Chondrocyte (in vitro differentiated cells): ENCODE measurements at places on chromosomes 16 and 17. TPM values are rescaled to one million over a fixed set of nuclear protein-coding genes. Genes with fewer than 3 reads are reported as not detected.

DNA sequence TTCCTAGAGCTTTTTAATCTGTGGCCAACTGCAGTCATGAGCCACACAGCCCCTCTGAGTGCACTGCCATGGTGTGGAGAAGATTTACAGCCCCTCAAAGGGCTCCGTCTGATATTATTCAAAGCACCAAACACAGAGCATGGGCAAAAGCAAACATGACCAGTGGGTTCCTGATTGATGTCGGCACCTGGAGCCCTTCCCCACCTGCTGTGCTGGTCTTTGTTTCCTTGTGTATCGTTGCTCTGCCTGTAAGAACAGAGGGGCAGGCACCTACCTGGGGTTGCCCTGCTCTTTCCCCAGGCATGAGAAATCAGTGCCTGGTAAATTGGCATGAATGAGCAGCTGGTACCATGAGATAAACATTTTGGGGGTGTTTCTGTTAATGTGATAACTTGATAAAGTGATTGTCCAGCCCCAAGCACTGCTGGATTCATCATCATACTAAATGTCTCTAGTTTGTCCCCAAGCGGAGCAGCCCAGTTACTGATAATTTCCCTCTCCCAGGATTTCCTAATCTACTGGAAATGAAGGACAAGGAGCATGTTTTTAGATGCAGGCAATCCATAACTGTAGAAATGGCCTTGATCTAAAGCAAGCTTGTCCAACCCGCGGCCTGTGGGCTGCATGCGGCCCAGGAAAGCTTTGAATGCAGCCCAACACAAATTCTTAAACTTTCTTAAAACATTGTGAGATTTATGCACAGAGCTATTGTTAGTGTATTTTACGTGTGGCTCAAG is 5.0 kb upstream of the SPIRE2 start:
- H3K27ac ChIP-seq = no peak overlapping the region
- no peaks in the 10 kb centered on the region for H3K36me3 ChIP-seq
- no peak overlapping the region for H3K4me3 ChIP-seq
- peaks cover 7% of the 10 kb centered on the region for H3K4me1 ChIP-seq
- DNase-seq = no peak

Gene MYOCD
- total RNA-seq = 0.73 to 12.9 TPM (median 11.9 TPM) in 3 replicates

Gene WFDC1
- 3.5 to 5.7 TPM (median 5.6 TPM) in 3 replicates for total RNA-seq

Gene SLC5A11
- not detected in 3 replicates for total RNA-seq

DNA sequence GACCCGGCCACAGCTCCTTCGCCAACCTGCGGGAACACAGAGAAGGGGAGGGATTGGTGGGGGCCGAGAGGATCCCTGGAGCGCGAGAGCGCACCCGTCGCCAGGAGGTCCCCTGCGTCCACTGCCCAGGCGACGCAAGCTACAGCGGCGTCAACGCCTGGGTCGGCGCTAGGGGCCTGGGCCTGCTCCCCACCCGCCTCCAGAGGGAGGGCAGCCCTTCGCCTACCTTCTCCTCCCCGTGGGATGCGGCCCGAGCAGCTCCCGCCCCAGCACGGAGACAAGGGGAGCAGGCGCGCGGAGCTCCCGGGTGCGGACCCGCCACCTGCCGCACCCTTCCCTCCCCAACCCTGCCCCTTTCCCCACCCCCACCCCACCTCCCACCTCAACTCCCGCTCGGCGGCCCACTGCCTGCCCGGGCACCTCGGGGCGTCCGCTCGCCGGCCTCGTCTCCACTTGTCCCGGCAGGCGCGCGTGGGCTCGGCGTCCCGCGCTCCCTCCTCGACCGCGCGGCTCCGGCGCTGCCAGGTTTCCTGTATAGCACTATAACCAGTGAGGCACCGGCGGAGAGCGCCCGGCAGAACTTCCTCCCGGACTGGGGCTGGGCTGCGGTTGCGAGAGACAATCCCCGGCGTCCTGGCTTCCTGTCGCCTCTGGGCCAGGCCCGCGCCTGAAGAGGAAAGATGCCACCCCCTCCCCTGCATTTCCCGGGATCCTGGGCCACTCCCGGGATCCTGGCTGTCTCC is 119.1 kb upstream of the SMURF2 start:
- H3K4me1 ChIP-seq = peaks cover 35% of the 10 kb centered on the region
- no peak for DNase-seq
- no peak overlapping the region for H3K27ac ChIP-seq

DNA sequence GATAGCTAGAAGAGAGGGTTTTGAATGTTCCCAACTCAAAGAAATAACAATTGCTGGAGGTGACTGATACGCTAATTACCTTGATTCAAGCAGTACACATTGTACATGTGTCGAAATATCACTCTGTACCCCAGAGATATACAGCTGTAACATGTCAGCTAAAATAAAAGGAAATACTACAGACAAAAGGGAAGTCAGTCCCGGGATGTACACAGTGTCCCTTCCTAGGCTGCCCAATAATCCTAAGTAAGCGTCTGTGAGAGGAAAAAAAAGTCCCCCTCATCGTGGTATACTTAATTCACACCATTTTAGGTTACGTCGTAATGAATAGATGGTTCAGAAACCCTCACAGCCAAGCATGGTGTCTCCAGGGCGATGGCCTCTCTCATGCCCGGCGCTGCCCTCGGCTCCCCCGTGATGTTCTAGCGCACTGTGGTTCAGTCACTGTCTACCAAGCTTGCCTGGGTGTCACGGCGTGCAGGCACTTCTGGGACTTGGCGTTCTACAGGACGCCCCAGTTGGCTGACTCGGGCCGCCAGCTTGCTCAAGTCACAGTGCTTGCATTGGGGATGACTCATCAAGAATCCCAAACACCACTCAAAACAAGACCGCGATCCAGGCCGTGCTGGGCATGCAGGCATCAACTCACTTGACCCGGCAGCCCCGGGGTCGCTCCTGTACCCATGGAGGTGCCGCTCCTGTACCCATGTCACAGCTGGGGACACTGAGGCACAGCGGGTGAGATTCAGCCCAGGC is 27.6 kb downstream of the CCDC40 start:
- no peak overlapping the region for H3K4me3 ChIP-seq
- DNase-seq = no peak
- peaks cover 1% of the 10 kb centered on the region for H3K36me3 ChIP-seq
- H3K4me1 ChIP-seq = peaks cover 43% of the 10 kb centered on the region

GRCh38 chr16:74892574-74893461 is 92.1 kb downstream of the WDR59 start:
- H3K4me1 ChIP-seq = peaks cover 6% of the 10 kb centered on the region
- no peaks in the 10 kb centered on the region for H3K27me3 ChIP-seq
- H3K27ac ChIP-seq = no peak overlapping the region
- no peak overlapping the region for H3K4me3 ChIP-seq
